HCEC 1CT (cell line): ENCODE measurements at places on chromosomes 2 and 18.

DNA sequence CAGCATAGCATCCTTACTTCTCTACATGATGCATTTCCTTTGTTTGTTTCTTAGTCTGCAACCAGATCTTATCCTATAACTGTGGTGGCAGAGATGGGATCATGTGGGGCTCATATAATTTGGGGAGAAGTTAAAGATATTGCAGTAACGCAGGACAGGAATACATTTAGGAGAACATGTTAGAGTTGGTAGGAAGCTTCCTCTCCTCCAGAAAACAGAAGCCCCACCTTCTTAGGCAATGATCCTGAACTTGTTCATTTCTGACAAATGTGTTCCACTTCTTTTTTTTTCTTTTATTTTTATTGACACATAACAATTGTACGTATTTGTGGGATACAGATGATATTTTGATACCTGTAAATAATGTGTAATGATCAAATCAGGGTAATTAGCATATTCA is 99.9 kb downstream of the VSNL1 start:
- DNase-seq: no peak

DNA sequence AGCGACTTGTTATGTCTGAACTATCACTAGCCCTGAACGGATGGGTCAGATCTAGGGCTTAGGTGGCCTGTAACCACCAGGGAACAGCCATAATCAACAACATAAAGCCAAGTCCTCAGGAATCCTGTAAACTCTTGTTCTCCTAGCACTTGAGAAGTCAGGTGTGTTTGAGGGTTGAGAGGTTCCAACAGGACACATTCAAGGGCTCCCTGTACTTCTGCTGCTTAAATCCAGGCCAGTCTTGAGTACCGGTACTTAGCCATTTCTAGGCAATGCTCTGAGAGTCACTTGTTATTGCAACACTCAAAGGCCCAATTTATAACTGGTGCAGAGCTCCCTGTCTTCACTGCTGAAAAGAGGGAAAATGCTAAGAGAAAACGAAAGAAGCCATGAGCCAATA is 21.6 kb upstream of the SLC40A1 start:
- no peak for DNase-seq

DNA sequence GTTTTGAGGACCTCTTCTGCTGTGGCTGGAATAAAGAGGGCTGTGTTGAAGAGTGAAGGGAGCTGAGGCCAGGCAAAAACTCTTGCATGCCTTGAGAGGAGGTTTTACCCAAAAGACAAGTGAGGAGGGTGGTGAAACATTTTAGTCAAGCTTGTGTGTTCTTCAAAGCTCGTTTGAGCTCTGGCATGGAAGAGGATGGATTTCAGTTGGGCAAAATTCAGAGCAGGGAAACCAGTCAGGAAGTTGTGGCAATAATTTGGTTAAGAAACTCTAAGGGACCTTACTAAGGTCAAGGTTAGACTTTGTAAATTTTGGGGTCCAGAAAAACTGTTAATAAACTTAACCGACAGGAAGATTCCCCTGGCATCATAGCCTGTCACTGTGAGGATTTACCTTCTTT is 34.7 kb downstream of the SPTBN1 start:
- DNase-seq: no peak

- DNase-seq: no peak
Observed at GRCh38 chr2:130796290-130796689, 40.4 kb upstream of the ARHGEF4 start.

DNA sequence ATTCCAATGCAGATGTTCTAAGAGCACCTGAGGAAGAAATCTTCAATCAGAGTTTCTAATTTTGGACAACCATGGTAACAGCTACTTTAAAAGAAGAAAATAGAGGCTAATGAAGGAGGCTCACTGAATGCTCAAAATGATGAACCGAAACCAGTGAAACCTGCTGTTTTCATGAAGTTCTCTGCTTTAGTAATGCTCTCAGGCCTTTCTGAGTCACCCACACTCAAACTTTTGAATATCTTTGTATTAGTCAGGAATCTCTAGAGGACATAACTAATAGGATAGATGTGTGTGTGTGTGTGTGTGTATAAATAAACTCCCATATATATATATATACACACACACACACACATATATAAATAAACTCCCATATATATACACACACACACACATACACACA is 76.9 kb upstream of the RIT2 start:
- DNase-seq: peak; percentile 54

DNA sequence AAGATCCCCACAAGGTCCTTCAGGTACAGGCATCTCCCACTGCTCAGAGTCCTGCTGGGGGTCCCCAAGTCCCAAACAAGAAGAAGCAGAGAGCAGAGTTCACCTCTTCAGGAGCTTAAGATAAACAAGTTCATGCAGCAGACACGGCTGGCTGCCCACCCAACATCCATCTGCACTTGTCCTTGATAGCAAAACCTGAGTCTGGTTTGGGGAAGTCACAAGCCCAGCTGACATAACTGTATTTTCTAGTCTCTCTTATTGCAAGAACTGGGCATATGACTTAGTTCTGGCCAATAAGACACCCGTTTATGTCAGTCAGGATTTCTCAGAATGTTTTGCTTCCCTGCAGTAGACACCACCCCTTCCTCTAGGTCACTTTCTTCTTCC is 31.8 kb downstream of the AFF3 start:
- no peak for DNase-seq

DNA sequence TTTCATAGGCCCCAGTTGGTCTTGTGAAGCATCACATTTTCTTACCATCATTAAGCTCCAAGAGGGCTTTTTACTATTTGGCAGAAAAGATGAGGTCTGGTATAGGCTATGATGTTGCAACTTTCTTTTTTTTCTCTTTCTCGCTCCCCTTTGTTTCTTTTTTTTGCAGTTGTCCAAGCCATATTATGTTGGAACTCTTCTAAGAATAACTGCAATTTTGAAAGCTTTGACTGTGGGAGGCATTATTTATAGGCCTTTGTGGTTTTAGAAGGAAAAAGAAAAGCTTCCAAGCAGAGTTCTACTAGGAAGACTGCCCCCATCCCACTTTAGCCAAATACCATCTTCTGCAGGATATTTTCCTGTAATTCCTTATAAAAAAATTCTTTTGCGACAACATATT is 571.6 kb downstream of the ARHGAP15 start:
- DNase-seq: no peak

DNA sequence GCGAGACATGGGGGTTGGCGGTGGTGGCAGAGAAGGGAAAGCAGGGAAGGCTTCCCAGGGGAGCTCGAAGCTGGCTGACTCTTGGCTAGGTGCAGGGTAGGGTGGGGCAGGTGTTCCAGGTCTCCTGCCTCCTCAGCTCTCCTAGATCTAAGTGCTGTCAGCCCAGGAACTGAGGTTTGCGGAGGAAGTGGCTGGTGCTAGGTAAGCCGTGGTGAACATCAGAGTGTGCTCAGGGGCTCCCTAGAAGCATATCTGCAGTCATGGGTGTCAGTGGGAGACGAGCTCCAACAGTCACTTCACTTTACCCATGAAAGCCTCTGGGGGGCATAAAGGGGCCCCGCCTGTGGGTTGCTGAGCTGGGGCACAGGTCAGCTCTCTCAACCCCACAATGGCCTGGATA is 34.1 kb downstream of the ARHGEF4 start:
- DNase-seq: no peak

GRCh38 chr2:173684896-173685459 is 280.2 kb downstream of the SP3 start:
- DNase-seq: no peak

GRCh38 chr2:74982577-74982976 is 24.1 kb downstream of the POLE4 start:
- DNase-seq: peak; percentile 13

- no peak for DNase-seq
Observed at GRCh38 chr2:226357816-226358215, 441.8 kb downstream of the IRS1 start.

DNA sequence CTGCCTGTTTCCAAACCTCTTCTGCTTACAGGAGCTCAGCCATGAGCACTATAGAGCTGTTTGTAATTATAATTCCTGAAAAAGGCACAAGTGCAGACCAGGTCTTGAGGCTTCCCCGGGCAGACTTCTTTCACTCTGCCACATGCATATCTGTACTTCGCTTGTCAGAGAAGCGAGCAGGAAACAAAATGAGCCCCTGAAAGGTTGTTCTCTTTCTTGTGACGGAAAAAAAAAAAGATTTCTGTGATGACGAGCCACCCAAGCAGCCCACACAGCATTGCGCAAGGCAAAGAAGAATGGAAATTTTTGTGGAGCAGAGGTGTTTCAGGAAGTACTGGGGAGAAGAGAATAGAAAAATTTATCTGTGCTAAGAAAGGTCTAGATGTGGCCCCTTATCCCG is 54.0 kb upstream of the LINC00305 start:
- no peak for DNase-seq

DNA sequence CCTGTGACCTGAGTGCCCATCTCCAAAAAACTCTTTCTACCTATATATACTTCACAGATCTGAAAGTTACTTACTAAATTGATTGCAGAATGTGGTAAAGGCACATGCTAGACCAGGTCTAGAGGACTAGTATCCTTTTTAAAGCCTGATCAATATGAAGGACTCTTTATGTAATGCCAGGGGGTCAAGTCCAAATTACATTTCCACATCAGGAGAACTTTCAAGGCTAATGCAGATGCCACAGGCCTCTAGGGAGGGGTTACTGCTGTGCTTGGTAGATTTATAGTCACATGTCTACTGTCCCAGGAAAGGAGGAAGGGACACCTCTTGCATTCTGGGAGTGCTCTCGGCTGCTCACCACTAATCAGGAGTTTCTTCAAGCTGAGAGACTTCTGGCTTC is 118.4 kb upstream of the NOSTRIN start:
- no peak for DNase-seq

DNA sequence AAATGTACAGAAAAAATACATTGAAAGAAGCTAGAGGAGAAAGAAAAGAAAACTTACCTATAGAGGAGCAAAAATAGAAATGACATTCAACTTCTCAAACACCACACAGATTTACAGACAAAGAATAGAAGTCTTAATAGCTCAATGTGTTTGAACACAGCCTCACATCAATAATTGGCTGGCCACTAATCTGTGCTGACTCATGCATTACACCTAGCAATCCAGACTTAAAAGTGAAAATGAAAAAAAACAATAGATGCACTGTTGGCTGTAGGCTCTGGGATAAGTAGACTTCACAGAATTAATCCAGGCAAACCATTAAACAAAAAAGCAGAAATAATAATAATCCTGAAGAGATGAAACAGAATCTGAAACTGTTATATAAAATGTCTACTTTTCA is 961.3 kb upstream of the CELF4 start:
- DNase-seq: no peak

DNA sequence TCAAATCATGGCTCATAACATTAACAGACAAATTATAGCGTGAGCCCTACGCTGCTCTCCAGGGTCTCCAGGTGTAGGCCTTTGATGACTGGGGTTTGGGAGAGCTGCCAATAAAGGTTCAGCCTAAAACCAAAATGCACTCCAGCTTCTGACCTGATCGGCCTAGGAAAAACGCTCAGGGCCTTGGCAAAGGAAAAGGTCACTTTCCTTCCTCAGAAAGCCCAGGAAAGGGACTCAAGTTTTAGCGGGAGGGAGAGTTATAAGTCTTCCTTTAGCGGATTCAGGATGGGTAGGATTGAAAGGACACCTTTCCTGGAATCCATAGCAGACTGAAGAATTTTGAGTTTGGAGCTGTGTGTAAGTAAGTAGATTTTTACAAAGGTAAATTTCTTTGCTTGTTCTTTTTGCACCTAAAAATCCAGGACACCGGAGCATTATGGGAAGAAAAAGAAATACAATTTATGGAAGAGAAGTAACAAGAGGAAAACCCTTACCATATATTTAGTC is 8.8 kb downstream of the EVX2 start:
- no peak for DNase-seq

DNA sequence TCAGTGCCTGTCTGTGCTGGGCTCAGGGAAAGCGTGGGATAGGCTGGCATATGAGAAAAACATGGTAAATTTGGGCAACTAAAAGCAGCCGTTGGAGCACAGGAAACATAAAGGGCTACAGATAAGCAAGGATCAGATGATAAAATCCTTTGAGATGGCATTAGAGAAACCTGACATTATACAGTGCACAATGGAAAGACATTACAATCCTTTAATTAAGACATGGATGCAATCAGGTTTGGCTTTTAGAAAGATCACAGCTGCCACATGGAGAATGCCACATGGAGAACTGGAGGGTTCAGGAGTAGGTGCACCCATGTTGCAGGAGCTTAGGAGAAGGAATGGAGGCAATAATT is 117.3 kb downstream of the CDC42EP3 start:
- DNase-seq: no peak

DNA sequence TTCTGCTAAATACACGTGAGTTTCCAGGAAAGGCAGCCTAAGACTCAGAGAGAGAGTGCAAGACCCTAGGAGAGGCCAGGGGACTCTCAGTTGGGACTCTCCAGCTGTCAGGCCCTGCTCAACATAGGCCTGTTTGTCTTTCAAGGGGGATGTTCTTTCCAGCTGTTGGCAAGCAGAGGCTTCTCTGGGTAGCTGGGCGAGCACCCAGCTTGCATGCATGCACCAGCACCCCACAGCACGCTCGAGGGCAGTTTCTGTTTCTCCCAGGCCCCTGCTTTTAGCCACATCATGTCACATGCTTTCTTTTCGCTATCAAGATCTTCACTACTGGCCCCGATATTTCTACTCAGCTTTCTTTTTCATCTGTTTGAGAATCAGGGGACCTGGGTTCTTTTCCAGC is 479.3 kb upstream of the HS6ST1 start:
- DNase-seq: no peak

- peak; percentile 66 for DNase-seq
Observed at GRCh38 chr18:28063271-28063761, 113.6 kb downstream of the CDH2 start.

- DNase-seq: peak; percentile 68
Observed at GRCh38 chr2:120239488-120240287, 13.0 kb upstream of the RALB start.

- DNase-seq: no peak
Observed at GRCh38 chr18:63150942-63151421, 168.6 kb downstream of the BCL2 start.

DNA sequence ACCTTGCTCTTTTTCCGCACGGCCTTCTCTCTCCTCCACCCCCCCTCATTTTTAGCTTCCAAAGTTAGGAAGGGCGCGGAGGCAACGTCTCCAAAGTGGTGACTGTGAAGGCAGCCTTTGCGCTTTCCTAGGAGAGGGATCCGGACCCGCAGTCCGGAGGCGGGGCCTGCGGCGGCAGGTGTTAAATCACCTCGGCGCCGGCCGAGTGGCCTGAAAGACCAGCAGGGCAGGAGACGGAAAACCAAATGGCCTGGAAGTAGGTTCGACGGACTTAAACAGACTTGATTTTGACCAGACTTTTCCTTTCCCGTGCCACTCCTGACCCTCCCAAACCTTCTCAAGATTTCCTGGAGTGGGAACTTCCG is 615 bp downstream of the GORASP2 start:
- peak; percentile 17 for DNase-seq

DNA sequence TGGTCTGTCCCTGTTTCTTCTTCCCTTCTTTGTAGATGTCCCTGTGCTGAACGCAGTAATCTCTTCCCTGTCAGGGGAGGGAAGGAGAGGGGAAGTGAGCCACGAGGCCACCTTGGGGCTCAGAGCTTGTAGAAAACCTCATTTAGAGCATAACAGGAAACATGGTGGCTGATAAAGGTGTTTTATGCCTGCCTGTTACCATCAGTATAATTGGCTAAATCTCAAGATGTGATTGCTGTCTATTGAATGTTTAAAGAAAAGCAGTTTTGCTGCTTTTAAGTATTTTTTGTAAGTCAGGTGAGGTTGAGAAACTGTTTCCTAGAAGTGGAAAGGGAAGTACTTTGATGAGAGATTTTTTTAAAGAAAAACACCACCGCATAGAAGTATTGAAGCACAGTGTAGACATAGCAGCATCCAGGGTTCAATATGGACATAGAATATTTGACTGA is 59.7 kb upstream of the PDK1 start:
- DNase-seq: no peak
